ENCODE measurements at places on chromosomes 1 and 21.

GRCh38 chr21:43906585-43907370, 41.8 kb downstream of the AGPAT3 start:
- no peak for DNase-seq

DNA sequence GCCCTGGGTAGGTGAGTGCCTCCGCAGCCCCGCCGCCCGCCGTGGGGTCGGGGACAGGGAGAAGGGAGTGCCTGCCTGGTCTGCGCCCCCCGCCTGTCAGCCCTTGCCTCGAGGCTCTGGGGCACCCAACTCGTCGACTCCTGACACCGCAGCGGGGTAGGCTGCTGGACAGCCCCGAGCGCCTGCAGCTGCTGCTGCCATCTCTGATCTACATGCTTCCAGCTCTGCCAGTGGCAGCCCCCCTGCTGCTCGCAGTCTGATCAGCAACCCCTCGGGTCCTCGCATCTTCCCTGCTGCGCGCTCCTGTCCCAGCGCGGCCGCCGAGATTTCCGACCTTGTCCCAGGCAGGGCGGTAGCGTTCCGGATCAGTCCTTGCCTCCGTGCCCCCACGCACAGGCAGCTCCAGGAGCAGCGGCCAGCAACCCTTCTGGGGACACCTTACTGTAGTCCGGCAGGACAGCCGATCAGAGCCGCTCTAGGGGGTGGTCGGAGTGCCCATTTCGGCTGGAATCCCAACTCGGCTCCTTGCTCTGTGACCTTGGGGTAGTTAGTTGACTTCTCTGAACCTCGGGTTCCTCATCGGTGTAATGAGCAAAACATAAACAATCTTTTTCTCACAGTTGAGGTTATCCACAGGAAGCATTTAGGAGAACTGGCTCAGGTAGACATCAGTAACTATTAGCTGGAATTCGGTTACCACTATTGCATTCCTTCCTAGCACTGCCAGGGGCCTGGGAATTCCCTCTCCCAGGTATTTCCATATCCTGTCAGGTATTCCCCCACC, 540 bp downstream of the BCAN start:
- no peak for DNase-seq

- no peak for DNase-seq
Measured at GRCh38 chr1:101079341-101079740, 53.8 kb upstream of the DPH5 start.

DNA sequence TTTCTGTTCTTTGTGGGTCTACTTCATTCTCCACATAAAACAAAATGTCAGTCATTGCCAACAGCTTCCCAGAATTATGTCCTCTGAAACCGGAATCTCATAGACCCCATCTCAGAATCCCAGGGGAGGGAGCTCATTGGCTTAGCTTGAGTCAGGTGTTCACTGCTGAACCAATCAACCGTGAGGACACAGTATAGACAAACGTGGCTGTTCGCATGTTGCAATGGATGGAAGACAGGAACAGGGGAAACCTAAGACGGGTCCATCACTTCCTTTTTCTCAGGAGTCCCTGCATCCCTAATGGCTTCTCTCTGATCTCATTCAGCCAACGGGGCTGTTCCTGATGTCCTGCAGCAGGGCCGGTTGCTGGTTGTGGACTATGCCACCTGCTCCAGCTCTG, 9.1 kb downstream of the CELA2A start:
- DNase-seq, result no peak

GRCh38 chr1:153563483-153563901, 2.2 kb downstream of the S100A2 start:
- no peak for DNase-seq

GRCh38 chr1:197181982-197182381, 35.5 kb upstream of the ASPM start:
- DNase-seq, result no peak

DNA sequence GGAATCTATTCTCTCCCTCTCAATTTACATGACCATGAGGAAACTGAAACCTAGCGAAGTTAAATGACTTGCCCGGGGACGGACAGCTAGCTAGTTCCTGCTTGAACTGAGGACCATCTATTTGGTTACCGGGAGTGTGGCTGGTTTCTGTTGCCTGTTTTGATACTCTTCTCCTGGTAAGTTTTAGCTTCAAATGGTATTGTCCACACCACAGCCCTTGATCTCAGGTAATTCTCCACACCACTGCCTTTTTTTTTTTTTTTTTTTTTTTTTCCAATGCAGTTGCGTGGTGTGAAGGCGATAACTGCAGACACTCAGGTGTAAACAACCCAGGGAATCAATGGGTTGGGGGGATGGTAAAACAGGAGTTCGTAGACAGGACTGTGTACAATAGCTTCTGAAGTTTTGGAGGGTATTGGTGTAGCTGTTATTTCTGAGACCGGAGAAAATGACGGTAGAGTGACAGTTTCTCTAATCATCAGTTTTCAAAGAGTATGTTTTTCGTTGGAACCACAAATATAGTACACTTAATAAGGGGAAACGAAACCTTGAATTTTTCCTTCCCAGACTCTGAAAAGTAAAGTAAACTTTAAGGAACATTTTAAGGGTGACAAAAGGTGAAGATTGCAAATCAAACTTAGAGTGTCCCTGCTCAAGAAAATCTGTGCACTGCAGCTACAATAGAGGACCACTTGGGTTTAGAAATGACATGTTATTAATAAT, 125.3 kb upstream of the CACYBP start:
- no peak for DNase-seq

DNA sequence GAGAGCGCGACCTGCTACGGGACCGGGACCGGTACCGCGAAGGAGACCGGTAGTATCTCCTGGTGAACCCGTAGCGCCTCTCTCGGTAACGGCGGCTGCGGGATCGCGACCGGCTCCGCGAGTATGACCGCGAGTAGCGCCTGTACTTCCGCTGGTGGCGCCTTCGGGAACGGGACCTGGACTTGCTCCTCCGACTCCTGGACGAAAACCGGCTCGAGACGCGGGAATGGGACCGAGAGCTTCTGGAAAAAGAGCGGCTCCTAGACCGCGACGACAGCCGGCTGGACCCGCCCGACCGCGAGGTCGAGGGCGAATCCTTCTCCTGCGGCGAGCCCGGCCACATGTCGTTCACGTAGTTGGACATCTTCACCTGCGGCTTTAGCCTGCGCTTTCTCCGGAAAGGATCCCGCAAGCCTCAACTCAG, 642 bp downstream of the RSRP1 start:
- no peak for DNase-seq

- no peak for DNase-seq
Measured at GRCh38 chr1:215594640-215595039, 27.5 kb downstream of the KCTD3 start.

DNA sequence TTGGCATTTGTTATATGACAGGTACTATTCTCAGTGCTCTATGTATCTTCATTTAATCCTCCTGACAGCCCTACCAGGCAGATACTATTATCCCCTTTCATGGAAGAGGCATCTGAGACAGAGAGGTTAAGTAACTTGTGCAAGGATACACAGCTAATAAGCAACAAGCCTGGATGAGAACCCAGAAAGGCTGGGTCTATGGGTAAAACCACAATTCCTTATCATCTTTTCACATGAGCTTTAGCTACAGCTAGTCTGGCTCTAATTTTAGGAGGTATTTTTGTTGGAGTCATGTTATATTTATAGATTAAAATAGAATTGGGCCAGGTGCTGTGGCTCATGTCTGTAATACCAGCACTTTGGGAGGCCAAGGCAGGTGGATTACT, 27.7 kb downstream of the DNTTIP2 start:
- no peak for DNase-seq

DNA sequence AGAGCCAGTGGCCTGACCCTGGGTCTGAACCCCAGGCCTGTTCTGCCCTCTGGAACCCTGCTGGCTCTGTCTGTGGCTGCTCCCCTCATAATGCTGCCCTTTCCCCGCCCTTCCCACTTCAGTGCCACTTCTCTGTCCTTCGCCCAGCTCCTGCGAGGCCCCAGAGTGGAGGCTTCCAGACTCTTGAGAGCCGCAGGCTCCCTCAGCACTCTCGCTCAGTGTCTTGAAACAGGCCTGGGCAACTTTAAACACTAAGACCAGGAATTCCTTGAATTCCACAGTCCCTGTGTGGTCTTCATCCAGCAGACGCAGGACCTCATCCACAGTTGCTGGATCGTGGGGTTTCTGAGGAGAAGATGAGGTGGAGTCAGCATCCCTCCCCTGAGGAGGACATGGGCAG, 3.5 kb downstream of the CRNN start:
- DNase-seq, result peak; percentile 21

- no peak for DNase-seq
Measured at GRCh38 chr1:58854576-58854975, 70.7 kb upstream of the JUN start.

DNA sequence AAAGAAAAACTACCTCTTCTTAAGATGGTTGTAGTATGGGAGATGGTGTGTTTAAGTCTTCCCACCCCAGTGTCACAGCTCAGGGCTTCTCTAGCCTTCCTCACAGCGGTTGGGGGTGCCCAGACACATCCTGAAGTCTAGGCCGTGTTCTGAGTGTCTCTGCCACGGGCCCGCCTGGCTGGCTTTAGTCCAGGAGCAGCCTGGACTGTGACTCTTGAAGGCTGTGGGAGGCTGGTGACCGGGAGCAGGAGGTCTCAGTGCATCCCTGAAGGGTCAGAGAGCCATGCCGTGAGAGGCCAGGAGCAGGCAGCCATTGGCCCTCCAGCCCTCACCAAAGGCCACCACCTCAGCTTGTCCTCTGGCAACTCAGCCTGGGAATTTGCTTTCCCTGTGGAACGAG, 4.5 kb downstream of the EPHX1 start:
- no peak for DNase-seq

DNA sequence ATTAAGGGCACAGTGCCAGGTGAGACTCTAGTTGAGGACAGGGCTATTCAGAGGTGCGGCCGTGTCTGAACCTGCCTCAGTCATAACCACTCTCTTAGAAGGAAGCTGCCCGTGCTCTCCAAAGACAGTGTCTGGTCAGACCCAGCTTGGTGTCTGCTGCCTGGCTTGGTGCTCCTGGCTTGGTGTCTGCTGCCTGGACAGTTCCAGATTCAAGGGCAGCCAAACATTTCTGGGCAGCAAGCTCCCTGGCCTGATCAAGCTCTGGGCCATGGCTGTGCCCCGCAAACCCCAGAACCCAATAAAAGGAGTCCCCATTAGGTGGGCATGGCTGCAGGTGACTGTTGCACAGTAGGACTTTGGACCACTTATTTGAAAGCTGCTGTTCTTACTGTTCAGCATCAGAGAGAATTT, 27.7 kb downstream of the NEK2 start:
- peak; percentile 54 for DNase-seq

- no peak for DNase-seq
Measured at GRCh38 chr1:188689542-188689941, 1788.1 kb downstream of the BRINP3 start.

DNA sequence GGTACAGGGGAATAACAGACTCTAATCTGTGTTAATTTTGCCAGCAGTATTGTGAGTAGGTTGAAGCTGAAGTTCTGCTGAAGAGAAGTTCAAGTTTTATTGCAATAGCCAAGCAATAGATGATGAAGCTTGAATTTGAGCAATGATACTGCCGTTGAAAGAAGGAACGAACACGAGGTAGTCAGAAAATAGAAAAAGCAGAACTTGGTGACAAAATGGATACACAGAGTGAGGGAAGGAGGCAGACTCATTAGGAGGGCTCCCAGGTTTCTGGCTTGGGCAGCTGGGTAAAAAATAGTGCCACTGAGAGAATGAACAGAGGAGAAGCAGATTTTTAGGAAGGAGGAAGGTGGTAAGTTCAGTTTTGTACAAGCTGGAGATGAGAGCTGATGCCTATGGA, 22.3 kb upstream of the AGO1 start:
- no peak for DNase-seq

DNA sequence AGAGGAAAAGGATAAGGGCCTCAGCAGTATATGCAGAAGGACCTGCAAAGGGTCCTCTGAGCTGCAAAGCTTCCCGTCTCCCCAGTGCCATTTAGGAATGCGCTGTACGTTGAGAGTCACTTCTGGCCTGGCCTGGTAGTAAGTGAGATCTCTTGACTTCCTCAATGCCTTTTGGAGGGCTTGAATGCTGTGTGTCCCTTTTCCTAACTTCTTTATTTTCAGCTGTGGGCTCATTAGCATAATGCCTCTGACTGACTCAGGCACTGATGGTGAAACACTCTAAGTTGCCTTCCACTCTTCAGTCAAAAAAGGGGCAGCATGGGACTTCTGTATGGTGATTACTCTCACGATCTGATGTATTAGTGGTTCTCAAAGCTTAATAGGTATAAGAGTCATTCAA, 49.9 kb downstream of the XCL1 start:
- DNase-seq, result peak; percentile 13

DNA sequence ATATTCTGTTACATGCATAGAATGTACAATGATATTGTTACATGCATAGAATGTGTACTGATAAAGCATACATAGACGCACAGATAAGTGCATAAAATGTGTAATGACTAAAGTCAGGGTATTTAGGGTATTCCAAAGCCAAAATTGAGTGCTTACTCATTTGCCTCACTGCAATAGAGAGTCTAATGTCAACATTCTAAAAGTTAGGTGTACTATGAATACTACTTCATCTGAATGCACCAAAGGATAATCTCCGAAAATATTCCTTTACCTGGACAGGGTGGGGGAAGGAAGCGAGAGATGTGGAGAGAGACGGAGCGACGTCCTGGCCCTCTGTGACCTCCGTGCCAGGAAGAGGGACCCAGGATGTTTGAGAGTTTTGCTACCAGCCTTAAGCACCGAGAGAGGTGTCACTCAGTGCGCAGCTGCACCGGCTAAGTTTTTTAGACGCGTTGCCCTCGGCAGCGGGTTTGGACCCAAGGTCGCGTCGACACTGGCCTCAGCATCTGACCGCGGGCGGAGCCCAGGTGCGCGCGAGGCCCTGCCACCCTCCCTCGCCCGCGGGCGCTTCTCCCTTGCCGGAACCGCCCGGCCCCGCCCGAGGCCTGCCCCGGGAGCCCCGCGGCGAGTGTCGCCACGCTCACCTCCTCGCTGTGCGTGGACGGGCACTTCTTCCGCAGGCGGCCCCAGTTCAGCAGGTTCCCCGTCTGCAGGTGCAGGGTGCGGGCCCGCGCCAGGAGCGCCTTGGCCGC, 660 bp downstream of the GCLM start:
- DNase-seq, result no peak

- DNase-seq, result peak; percentile 87
Measured at GRCh38 chr1:9891207-9891606, 18.9 kb downstream of the CTNNBIP1 start.

DNA sequence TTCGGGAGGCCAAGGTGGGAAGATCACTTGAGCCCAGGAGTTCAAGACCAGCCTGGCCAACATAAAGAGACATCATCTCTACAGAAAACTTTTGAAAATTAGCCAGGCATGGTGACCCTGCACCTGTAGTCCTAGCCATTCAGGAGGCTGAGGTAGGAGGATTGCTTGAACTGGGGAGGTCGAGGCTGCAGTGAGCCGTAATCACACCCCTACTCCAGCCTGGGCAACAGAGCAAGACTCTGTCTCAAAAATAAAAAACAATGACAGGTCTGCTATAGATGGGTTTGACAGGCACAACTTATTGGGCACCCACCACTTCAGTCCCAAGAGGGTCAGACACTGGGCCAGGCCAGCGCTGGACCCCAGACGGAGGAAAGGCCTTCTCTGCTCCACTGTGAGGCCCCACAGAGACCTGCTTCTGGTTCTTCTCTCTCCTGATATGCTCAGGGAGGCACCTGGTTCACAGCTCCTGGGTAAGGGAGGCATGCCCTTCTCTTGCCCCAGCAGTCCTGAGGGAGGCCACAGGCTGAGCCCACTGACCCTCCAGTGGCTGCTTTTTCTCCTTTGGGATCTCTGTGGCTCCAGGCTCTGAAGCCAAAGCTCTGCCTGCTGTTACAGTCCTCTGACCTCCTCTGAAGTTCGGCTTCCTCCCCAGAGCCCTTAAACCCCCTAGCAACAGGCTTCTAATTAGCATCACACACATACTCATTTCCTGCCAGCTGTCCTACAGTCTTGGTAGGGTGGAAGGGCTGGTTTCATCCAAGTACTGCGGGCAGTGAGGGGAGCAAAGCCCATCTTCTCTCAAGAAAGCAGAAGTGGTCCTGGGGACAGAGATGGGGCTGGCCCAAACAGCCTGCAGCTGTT, 14.4 kb downstream of the S100A16 start:
- peak; percentile 32 for DNase-seq

Measured in bronchial epithelial cell (primary cell).